T-cell (primary cell): ENCODE measurements at places on chromosomes 13 and 19.
A peak's percentile ranks its signal among the peaks of the same experiment; 100 is the strongest.

DNA sequence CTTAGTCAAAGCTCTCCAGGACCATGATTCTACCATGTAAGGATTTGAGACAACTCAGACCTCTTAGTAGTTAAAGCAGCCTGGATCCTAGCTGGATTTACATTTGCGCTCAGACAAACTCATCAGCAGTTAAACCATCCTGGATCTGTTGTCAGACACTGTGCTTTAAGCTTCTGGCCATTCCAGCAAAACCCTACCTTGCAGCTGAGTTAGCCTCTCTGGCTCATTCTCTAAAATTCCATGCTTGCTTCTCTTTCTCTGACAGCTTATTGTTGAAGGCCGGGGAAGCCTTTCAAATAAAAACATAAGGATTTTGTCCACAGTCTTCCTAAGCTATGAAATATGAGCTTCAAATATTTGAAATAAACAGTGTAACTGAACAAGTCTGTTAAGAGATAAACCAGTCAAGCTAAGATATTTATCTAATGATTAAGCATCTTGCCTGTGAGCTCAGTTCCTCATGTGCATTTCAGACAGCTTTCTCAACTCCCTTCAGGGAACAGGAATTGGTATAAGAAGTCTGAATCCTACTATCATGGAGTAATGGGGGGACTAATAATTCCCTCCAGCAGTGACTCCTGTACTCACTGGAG is 89.3 kb downstream of the SLAIN1 start:
- DNase-seq: no peak

- no peak for DNase-seq
Measured at GRCh38 chr19:10892256-10892655, 20.9 kb downstream of the CARM1 start.

DNA sequence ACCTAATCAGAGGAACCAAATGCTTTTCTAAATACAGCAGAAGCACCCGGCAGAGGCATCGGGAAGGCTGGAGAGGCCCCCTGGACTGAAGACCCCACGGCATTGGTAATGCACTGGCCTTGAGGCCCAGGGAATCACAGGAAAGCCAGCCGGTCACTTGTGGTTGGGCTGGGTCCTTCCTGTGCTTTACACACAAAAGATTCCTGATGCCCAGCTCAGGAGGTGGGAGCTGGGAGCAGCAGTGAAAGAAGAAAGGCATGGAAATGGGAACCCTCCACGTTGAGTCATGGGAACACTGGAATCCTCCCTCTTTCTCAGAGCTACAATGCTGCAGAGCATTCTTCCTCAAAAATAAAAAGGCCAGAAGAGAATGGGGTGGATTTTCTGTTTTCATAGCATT is 126.4 kb downstream of the TNFRSF19 start:
- no peak for DNase-seq

DNA sequence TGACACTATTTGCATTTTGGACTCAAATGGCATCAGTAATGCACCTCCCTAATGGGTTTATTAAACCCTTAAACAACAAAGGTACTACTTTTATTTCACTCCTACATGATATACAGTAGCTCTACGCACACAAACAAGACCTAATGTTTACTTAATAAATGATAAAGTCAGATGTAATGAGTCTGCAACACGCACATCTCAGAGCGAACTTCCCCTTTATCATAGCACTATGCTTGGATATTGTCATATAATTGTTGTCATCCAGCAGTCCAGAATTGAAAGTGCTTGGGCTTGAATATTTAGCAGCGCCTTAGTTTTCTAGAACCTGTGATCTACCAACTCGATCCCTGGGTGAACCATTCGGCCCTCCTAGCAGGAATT is 772 bp downstream of the PARP4 start:
- no peak for DNase-seq

- no peak for DNase-seq
Measured at GRCh38 chr19:18521692-18522123, at the start of gene ELL. Gene ELL (minus strand): TSS chr19:18522070. CDS start chr19:18522055, 15 bp downstream.

GRCh38 chr19:28864024-28864503 is 348.9 kb downstream of the UQCRFS1 start:
- DNase-seq: no peak

- peak; percentile 60 for DNase-seq
Measured at GRCh38 chr19:15551293-15552004, 43.1 kb downstream of the CYP4F22 start.
